ENCODE measurements at places on chromosomes 2 and 18.

GRCh38 chr18:46301081-46301480, 196.9 kb downstream of the HAUS1 start:
- DNase-seq = no peak

- no peak for DNase-seq
Measured at GRCh38 chr2:169818241-169818640, 6.5 kb downstream of the METTL5 start.

DNA sequence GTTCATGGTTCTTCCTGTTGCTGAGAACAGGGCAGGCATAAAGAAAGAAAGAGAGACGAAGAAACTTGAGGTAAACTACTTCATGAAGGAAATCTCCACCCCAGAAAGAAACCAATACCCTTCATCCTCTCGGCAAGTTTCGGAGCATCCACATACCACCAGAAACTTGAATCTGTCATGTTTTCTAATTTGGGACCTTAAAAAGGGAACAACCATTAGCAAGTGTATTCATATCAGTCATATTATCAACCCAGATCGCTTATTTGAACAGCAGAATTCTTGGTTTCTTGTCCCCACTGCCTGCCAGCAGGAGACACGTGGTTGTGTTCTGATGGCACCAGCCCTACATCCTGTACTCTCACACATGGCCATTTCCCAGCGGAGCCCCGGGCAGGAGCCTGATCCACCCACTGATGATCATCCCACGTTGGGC, 53.2 kb upstream of the FZD7 start:
- peak; percentile 41 for DNase-seq

- no peak for DNase-seq
Measured at GRCh38 chr2:222025881-222026271, 272.9 kb downstream of the PAX3 start.

DNA sequence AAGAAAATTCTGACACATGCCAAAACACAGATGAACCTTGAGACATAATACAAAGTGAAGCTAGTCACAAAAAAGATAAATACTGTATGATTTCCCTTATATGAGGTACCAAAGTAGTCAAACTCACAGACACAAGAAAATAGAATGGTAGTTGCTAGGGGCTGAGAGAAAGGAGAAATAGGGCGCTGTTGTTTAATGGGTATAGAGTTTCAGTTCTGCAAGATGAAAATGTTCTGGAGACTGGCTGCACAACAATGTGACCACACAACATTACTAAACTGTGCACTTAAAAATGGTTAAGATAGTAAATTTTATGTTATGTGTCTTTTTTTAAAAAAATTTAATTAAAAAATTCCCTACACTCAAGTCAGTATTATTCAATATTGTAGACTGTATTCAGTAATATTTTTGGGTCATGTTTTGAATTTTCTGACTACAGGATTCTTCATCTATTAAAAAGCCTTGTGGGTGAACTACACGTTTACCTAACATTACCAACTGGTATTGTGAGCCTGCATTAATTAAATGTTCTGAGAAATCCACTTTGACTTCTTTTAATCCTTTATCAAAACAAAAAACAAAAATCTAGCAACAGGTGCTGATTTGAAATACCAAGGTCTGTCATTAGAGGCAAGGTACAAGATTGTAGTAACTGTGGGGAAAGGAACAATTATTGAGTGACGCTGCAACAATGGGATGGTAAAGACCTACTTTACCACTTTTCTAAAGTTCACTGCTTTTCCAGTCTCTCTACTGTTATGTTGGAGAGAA, 140.8 kb upstream of the ZFP36L2 start:
- no peak for DNase-seq

DNA sequence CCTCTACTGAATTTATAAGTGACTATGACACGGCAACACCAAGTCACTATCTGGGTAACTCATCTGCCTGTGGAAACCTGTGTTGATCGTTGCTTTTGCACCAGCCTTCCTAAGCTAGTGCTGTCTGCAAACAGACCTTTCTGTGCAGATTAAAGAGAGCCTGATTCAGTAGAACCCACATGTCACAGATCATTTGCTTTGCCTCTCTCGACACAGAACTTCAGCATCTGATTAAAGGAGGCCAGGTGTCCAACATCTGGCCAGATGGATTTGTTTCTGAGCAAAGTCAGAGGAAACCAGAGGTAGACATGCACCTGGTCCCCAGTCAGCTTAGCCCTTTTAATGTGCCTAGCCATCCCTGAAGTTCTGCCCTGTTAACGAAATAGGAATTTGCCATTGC, 15.0 kb upstream of the TTR start:
- no peak for DNase-seq

- no peak for DNase-seq
Measured at GRCh38 chr2:84830758-84831500, 50.0 kb downstream of the TRABD2A start.

- no peak for DNase-seq
Measured at GRCh38 chr18:55475916-55476315, 112.1 kb downstream of the TCF4 start.

GRCh38 chr2:12320027-12320734, 396.6 kb upstream of the TRIB2 start:
- no peak for DNase-seq

- DNase-seq = no peak
Measured at GRCh38 chr2:105125428-105125827, 87.6 kb downstream of the MRPS9 start.

DNA sequence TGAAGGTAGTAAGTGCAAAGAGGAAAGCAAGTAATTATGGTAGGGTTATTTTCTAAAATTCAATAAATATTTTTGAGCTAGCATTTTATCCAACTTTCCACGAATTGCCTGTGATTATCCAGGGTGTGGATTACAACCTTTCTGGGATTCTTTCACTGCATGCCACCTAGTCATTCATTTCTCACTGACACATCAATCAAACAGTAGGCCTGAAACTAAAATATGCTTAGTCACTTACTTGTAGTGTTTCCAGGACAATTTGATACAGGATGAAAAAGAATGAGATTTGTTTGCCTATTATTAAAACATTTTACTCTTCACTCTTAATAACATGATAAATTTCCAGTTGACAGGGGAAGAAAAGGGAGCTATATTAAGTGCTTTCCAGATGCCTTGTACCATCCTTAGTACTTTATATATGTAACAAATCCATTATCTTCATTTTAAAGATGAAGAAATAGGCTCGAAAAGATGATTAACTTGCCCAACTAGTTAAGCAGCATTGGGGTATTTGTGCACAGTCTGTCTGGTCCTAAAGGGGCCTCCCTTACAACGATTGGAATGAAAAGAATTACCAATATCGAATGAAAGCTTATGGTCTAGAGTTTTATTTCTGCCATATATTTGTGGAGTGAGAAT, 70.4 kb downstream of the KCTD1 start:
- no peak for DNase-seq

GRCh38 chr2:48251437-48252148, 278.4 kb upstream of the STON1 start:
- no peak for DNase-seq

DNA sequence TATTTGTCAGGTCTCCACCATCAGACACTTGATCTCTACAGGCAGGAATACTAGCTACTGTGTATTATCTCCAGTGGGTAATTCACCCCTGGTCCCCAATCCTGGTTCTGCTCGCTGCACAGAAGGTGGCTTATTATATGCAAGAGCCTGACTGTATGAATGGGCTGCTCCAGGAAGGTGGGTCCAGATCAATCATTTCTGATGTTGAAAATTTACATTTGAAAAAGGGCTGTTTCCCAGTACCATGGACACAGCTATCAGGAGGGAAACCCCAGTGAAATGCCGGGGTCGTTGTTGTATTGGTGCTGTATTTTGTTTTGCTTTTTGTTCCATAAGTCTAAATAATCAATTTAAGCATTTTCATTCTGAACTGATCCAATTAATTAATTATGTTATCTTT, 367.6 kb downstream of the RND3 start:
- DNase-seq = no peak

DNA sequence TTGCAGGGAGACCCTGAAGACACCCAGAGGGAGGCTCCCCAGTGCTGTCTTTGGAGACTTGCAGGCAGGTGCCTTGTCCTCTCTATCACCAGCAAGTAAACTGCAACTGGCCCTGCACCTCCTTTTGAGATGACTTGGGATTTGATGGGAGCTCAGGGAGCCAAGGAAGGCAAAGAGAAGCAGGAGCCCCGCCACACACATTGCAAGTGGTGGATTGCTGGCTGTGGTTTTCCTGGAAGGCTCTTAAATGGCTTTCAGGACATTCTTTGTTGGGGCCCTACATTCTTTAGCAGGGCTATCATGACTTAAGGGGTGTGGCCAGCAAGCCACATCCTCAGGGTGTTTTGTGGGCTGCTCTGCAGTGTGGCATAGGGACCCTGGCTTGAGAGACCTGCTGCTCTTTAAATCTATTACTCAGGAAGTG, 39.9 kb upstream of the CDC42EP3 start:
- DNase-seq = peak; percentile 83

GRCh38 chr2:226755631-226756030, 44.0 kb downstream of the IRS1 start:
- DNase-seq = no peak

DNA sequence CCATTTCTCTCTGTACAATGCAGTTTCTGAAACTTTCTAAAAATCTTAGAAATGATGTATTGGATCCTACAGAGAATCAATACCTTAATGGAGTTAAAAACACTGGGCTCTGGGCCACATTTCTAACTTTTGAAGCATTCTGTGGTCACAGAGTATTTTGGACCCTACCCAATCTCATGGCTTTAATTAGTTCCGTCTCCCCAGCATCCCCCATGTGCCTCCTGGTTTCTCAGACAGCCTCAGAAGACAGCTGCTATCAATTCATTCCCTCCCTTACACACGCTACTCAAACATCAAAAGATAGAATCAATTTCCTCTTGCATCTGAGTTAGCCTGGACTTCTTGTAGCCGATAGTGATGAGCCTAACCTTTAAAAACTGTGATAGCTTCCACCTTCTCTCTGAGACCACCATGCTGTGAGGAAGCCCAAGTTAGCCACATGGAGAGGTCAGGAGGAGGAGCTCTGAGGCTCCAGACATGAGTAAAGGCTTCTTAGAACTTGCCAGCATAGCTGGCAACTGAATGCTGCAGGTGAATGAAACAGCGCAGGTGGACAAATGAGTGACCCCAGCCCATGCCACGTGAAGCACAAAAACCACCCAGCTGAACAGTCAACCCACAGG, 10.4 kb downstream of the ADCY3 start:
- no peak for DNase-seq

DNA sequence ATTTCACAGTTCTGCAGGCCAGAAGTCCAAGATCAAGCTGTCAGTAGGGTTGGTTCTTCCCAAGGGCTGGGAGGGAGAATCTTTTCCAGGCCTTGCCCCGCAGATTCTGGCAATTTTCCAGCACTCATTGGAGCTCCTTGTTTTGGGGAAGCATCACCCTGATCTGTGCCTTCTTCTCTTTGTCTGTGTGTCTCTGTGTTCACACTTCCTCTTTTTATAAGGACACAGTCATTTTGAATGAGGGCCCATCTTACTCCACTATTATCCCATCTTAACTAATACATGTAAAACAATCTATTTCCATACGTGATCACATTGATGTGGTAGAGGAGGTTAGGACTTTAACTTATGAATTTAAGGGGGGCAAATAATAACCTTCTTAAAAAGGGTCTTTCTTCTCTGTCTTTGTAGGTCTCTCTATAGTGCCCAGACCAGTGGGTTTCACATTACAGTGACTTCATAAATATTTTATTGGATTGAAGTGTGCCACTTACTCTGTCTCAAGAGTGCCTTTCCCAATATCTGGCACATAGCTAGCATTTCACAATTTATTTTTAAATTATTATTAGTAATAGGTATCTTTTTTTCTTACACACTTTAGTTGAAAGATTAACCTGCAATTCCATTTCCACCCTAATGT, 68.9 kb upstream of the CBLN2 start:
- no peak for DNase-seq

DNA sequence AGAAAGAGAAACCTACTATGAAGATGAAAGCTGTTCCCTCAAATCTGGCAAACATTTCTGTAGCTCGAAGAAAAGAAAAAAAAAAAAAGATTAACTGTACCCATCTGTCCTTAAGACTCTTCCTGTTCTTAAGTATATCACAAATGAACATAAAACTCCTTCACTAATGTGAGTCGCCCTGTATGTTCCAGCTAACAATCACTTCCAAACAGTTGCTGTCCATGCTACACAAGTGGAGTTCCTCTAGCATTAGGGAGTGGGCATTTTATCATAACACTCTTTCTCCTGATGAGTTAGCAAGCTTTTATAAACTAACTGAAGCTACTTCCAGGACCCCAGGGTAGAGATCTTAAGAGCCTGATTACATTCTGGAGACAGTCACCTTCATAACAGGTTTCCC, 5.8 kb downstream of the CUL3 start:
- no peak for DNase-seq

GRCh38 chr18:23424616-23425015, 28.5 kb upstream of the RIOK3 start:
- no peak for DNase-seq

- DNase-seq = no peak
Measured at GRCh38 chr2:173513107-173513727, 158.5 kb downstream of the CDCA7 start.

GRCh38 chr2:127589358-127589757, 53.9 kb downstream of the MYO7B start:
- no peak for DNase-seq

DNA sequence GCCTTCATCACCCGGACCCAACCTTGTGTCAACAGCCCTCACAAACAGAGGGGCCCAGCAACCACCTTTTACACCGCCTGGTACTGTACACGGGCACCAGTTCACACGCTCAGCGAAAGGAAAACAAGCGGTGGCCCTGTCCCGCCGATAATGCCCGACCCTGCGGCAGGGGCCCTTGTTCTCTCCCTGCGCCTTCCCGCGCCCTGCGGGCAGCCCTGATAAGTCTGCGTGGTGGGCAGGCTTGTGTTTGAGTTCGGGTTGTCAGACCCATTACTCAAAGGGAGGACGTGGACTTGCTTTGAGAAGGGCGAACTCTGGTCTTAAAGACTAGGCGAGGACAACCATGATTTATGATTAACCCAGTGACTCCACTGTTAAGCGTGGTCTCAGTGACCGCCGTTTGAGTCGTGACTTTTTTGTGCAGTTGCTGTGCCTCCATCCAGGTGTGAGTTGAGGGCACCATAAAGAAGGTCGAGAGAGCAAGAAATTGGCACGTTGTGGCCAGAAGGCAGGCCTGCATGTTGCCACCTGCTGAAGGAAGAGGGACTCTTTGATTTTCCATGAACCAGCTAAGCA, 167.4 kb upstream of the GATA6 start:
- no peak for DNase-seq
